ENCODE measurements at places on chromosomes 13 and 19.
A peak's percentile ranks its signal among the peaks of the same experiment; 100 is the strongest.

DNA sequence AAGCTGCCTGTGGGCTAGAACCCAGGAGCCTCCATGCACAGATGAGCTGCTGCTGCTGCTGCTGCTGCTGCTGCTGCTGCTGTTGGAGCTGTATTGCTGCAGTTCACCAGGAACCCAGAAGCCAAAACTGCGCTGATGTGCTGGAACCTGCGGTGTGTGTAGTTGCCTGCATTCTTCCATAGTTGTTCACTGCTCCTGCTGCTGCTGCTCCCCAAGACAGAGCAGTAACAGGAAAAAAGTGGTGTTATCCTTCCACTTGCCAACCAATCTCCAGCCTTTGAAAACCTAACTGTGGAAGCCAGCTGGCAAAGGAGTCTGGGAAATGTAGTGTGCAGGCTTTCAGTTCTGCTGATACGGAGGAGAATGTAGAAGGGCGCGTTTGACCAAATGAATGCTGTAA, 37.9 kb downstream of the ARHGAP35 start:
- no peak for DNase-seq

DNA sequence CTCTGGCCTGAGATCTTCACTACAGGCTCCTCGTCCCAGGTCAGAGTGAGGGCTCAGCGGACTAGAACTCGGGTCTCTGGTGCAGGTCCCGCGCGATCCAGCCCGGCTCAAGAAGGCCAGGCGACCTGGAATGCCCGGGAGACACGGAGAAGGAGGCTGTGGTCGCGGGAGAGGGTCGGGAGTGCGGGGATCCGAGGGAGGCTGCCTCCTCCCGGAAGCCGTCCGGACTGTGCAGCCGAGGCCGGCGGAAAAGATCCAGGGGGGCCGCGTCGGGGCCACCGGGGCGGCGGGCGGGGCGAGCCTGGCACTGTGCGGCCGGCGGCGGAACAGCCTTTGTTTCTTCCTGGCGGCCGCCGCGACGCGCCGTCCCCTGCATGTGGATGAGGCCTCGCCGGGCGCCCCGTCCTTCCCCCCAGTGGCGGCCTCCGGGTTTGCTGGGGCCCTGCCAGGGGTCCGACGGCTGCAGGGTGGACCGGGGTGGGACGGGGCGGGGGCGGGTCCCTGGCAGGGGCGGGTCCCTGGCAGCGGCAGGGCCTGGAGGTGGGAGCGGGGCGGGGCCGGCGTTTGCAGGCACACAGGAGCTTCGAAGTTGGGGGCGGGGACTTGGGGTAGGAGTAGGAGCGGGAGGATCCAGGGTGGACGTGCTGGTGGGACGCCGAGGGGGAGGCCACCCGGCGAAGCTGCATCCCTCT, 1.0 kb upstream of the SLC7A10 start:
- DNase-seq, result no peak

GRCh38 chr19:40321566-40322270, 26.5 kb downstream of the C19orf47 start:
- no peak for DNase-seq

DNA sequence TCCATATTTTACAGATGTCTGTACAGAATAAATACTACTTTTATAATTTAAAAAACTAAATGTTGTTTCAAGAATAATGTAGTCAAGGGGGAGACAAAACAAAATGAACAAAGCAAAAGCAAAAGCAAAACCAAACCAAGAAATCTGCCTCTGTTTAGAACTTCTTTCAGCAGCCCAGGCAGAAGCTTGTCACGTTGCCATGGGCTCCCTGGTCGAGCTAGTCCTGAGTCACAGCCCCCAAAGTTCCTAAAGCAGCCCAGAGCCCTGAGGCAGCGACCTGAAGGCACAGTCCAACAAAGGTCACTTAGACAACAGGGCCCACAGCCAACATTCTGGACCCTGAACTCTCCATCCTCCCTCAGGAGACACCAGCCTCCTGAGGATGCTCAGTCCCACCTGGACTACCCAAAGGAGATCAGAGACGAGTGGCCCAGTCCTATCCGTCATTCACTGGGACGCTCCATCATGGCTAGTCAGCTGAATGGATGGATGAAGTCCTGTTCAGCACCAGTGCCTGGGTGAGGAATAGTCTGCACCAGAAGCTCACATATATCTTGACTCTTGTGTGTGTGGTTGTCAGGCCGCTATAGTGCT, 41.7 kb downstream of the SIAH3 start:
- DNase-seq, result no peak

DNA sequence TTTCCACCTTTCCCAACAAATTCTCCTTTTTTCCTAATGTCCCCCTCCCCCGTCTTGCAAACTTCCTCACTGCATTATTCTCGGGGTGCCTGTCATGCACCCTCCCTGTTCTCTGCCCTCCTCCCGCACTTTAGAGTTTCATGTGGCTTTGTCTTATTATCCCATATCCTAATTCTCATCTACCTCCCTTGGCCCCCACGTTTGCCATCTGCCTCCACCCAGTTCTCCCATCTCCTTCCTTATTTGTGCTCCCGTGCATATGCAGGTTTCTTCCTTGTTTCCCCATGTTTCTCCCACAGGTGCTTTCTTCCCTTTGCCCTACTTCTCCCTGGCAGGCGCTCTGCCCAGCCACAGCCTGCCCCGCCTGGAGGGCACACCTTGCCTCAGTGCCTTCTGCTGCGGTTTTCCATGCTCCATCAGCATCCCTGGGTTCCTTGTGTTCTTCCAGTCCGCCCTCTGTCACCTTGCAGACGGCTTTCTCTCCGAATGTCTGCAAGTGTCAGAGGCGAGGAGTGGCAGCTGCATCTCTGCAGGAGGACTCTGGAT, 1.5 kb downstream of the SPATA13 start:
- DNase-seq, result no peak

GRCh38 chr13:37546087-37546486, 52.5 kb downstream of the POSTN start:
- DNase-seq, result no peak

DNA sequence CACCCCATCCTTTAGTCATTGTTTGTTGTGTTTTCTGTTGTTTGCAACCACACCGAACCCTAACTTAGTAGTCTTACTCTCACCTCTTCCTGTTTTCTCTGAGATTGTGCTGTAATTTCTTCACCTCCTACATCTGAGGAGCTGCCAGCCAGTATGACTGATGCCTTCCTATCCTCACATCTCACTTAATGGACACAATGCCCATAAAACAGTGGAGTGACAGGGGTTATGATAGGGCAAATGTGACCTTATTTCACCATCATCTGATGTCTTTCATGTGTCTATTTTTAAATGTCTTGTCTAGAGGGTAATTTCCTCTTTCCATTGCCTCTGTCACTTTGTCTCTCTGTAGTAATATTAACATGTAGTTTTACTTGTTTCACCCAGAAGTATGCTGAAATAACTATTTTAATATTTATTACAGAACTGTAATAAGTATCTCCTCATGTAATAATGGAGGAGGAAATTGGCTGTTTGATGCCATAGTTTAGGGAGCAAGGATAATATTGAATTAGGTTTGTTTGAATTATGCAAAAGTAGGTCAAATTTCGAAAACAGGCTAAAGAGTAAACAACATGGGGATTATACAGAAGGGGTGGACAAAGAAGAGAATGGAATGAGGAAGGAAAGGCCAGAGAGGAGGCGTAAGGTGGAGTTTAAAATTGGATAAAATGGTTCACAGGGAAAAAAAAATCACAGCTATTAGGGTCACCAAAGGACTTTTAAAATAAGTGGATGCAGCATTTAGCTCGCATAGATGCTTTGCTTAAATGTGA, 103.5 kb upstream of the SPRY2 start:
- DNase-seq, result no peak

DNA sequence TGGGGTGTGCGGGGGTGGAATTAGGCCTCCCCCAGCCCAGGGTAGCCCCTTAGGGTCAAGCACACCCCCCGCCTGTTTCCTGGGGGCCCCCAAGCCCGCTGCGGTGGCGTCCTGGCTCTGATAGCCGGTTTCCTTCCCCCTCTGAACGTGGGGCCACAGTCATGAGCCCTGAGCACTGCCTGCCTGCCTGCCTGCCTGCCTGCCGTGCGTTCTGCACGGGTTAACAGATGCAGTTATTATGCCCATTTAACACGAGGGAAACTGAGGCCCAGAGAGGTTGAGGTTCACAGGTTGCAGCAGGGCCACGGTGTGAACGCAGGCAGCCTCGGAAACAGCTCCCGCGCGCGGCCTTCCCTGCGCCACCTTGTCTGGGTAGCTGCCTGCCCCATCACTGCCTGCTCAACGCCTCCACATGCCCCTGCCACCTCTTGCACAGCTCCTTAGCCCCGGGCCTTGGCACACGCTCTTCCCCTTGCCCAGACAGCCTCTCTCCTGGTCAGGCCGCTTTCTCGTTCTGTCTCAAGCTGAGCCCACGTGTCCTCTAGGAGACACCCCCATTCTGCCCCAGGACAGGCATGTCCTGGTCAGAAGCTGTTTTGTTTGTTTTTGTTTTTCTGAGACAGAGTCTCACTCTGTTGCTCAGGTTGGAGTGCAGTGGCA, 1.2 kb upstream of the GAMT start:
- DNase-seq, result no peak

DNA sequence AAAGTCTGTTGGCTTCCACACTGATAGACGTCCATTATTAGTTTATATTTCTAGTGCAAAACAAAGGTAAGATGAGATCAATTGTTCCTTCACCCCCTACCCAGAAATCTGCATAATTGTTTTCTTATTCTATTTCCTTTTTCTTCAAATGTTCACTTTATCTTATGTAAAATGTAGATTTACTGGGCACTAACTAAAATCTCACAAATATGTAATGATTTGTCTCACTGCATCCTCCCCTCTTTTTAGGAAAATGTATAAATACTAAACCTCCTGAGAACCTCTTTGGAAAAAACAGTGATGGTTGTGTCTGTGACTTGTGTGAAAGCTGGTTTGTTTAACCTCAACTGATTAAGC, 1377.2 kb upstream of the MIR17HG start:
- no peak for DNase-seq

GRCh38 chr13:114268344-114269280, 12.8 kb upstream of the UPF3A start:
- DNase-seq, result no peak

GRCh38 chr13:30874111-30874510, 32.0 kb upstream of the MEDAG start:
- DNase-seq, result no peak

GRCh38 chr13:47110833-47111240, 214.0 kb upstream of the HTR2A start:
- no peak for DNase-seq

DNA sequence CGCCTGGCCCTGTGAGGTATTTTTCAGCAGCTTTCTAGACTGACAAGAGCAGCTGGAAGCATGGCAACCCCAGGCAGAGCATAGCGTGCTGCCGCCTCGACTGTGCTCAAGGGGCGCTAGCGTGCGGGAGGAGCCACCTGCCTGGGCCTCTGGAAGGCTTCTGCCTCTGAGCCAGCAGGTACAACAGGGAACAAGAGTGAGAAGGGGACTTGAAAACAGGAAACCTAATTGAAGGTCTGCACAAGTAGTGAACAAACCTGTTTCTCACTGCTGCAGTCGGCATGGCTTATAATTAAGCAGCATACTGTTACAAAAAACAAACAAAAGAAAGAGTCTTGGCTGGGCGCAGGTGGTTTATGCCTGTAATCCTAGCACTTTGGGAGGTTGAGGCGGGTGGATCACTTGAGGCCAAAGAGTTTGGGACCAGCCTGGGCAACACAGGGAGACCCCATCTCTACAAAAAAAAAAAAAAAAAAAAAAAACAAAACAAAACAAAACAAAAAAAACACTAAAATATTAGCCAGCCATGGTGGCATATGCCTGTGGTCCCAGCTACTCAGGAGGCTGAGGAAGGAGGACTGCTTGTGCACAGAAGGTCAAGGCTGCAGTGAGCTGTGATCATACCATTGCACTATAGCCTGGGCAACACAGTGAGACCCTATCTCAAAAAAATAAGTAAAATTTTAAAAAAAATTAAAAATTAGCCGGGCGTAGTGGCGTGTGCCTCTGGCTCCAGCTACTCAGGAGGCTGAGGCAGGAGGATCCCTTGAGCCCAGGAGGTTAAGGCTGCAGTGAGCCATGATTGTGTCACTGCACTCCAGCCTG, 12.6 kb upstream of the GARRE1 start:
- DNase-seq, result no peak

DNA sequence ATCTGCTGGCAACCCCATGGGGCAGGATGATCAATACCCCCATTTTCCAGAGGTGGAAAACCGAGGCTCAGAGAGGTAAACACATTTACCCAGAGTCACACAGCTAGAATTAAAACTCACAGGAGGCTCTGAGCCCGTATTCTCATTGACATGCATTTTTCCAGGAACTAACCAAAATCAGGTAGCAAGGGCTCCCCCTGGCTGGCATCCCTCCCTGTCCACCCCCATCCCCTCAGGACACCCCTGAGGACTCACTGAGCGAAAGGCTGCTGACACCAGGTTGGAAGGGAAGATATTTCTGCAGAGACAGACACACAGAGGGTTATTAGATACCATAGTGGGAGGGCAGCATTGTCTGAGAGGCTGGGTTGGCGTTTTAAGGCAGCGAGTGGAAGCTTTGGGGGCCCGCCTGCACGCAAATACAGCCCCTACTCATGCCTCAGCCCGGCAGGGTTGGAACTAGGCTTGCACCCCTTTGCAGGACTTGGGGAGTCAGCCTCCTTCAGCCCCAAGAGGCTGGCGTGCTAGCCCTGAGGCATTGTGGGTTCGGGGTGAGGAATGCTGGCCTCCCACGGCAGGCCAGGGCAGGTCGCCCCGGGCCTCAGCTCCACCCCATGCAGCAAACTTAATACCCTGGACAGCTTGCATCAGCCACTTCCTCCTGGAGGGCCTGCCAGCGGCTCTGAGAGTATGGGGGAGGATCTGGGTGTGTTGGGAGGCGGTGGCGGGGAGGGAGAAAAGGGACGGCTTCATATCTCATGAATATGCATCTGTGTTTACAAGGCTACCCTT, 3.9 kb downstream of the SLC1A5 start:
- peak; percentile 63 for DNase-seq

DNA sequence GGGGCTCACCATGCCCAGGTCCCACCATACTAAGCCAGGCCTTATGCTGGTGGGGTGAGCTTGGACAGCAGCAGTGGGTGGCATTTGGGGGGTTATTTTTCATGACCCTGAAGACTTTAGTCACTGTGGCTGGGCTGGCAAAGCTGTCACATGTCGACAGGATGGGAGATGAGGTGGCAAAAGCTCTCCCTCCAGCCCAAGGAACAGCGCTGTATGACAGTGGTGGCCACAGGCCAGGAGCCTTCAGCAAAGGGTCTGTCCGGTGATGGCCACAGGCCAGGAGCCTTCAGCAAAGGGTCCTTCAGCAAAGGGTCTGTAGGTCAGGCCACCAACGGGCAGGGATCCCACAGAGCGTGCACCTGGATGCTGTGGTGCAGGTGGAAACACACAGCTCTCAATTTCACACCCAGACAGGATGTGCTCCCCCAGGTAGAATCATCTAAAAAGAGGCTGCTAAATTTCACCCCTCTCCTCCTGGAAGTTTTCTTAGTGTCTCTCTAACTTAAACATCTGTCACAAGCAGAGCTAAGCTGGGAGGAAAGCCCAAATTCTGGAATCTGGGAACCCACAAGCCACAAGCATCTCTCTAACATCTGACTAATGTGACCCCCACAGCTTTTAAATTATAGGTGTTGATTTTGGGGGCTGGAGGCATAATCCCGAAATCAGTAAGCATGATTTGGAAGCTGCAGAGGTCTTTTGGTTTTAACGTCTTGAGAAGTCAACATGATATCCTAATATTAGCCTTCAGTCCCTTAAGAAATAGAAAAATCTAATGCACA, 23.0 kb downstream of the COL4A1 start:
- DNase-seq, result no peak

Data from stimulated activated CD4-positive, alpha-beta T cell treated with anti-CD3 and anti-CD28 coated beads, Interleukin-15, amount 100 ng/mL, for 48 hours (primary cell).